ENCODE measurements at places on chromosomes 6 and 20.
A peak's percentile ranks its signal among the peaks of the same experiment; 100 is the strongest.

DNA sequence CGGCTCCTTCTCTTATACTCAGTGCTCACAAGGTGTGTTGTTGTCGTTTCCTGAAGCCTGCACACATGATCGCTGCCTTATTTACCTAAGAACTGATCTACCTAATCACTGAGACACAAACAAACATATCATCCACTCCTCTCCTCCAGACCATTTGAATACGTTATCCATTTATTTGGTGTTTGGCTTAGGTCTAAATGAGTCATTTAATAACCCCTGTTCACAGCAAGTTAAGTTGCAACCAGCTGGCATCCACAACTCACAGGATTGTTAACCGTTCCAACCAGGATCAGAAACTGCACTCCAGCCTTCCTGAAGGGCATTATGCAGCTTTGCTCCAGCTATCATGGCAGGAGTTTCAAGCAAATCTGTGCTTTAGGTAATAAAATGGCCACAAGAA, 511.1 kb upstream of the MAP3K7 start:
- DNase-seq, result no peak

DNA sequence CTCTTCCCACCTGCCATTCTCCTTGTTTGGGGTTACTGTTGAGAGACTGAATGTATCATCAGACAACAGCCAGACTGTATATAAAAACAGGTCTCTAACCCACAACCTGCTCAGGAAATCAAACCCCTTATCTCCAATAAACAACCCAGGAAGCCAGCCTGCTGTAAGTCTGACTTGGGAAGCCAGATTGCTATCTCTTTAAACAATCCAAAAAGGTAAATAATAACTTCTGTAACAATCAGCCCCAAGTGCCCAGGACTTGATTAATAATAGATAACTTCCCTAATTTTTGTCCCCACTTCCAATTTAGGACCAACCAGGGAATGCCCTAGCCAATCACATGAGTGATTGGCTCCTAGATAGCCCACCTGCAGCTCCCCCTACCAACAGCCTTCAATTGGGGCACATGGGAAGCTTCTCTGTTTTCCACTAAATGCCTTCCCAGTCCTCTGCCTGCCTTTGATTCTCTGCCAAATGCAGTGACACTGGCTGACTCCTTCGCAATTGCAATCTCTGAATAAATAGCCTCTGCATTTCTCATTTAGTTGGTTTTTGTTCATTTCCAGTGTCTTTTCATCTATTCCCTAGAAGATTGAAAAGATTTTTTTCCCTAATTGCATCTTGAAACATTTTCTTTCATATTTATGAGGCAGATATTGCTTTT, 117.1 kb upstream of the TAB2 start:
- DNase-seq, result no peak

GRCh38 chr6:73258721-73259120, 4.3 kb downstream of the KHDC1 start:
- DNase-seq, result no peak

GRCh38 chr6:48764286-48765044, 653.5 kb upstream of the PTCHD4 start:
- no peak for DNase-seq

- no peak for DNase-seq
Observed at GRCh38 chr6:87671555-87672029, 30.4 kb downstream of the AKIRIN2 start.

DNA sequence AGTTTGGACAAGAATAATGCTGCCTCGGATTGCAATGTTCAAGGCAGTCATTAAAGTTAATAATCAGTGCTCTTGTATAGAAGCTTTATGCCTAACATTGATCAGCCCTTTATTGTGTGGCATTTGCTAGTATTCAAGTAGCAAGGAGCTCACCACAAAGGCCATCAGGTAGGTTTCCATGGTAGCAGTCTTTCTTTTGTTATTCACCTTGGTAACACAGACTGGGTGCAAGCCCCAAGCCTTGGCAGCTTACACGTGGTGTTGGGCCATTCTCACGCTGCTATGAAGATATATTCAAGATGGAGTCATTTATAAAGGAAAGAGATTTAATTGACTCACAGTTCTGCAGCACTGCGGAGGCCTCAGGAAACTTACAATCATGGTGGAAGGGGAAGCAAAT, 149.3 kb downstream of the ADAT2 start:
- no peak for DNase-seq

- no peak for DNase-seq
Observed at GRCh38 chr6:56148488-56149186, 98.7 kb downstream of the COL21A1 start.

- DNase-seq, result no peak
Observed at GRCh38 chr6:145808239-145808638, 6.4 kb downstream of the FBXO30 start.

DNA sequence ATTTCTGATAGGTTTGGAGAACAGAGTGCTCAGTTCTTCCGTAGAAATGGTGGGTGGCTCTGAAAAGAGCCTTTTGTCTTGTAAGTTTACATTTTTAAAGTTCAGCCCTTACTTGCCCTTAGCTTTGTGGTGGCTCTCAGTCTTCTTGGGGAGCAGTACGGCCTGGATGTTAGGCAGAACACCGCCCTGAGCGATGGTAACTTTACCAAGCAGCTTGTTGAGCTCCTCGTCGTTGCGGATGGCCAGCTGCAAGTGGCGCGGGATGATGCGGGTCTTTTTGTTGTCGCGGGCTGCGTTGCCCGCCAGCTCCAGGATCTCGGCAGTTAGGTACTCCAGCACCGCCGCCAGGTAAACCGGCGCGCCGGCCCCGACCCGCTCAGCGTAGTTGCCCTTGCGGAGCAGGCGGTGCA, 19.5 kb downstream of the OR2B2 start:
- no peak for DNase-seq

- peak; percentile 31 for DNase-seq
Observed at GRCh38 chr6:136365776-136366354, 76.2 kb upstream of the BCLAF1 start.

- DNase-seq, result no peak
Observed at GRCh38 chr6:137830511-137830911, 36.5 kb upstream of the TNFAIP3 start.

- no peak for DNase-seq
Observed at GRCh38 chr6:168200571-168201134, 118.9 kb downstream of the DACT2 start.

- no peak for DNase-seq
Observed at GRCh38 chr6:42239333-42239732, 21.7 kb upstream of the MRPS10 start.

DNA sequence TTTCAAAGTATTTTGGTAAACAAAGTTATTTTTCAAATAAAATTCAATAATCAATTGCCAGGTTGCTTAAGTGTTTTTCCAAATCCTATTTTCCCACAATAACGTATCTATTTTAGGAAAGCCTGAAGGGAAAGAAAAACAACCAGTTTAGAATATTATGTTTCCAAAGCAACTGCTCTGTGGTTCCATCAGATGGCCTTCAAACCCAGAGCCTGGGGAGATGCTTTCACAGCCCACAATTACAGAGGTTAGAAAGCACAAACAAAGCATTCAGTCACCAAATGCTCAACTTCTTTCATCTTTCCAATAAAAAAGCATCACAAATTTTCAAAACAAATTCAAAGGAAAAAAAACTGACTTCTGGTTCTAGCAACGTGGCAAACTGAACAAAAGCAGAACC, 66.0 kb downstream of the ELOVL5 start:
- DNase-seq, result no peak

GRCh38 chr20:25005661-25006060, 13.1 kb upstream of the APMAP start:
- DNase-seq, result no peak

DNA sequence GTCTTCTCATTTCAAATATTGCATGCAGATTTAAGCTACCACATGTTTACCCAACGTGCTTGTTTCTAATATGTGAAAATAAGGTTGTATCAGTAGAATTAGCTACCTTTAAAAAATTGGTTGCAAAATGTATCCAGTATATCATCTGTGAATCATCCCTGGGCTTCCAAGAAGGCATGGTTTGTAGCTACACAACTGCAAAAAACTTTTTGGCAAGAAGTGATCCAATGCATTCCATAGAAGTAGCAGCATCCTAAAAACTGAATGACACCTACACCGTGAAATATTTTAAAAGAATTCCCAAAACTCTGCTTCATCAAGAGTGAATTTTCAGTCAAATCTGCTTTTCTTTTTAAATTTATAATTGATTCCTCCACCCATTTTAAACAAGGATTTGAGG, 89.1 kb downstream of the AIG1 start:
- no peak for DNase-seq

- DNase-seq, result no peak
Observed at GRCh38 chr6:113558966-113559365, 298.2 kb upstream of the MARCKS start.

GRCh38 chr6:6362056-6362840, 41.8 kb upstream of the F13A1 start:
- no peak for DNase-seq

DNA sequence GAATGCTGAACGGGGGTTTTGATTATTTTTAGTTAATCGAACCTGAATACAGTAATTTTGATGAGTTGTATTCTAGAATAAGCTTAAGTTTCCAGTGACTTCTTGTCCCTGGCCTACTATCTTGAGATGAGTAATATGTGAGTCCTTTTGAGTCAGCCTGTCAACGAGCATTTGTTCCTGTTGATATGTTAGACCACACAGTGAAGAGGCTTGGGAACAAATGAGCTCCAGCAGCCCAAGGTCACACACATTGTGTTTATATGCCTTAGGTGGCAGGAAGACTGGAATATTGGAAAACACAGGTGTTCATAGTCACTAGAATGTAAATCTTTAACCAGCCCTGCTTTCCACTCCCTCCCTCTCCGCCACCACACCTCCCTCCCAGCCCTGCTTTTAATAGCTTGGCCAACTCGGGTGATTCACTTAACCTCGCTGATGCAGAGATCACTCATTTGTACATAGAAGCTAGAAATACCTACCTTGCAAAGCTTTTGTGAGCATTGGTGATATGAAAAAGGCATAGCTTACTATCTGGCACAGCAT, 9.1 kb downstream of the SMPDL3A start:
- DNase-seq, result peak; percentile 85

- no peak for DNase-seq
Observed at GRCh38 chr20:37706298-37706697, 12.5 kb downstream of the CTNNBL1 start.

DNA sequence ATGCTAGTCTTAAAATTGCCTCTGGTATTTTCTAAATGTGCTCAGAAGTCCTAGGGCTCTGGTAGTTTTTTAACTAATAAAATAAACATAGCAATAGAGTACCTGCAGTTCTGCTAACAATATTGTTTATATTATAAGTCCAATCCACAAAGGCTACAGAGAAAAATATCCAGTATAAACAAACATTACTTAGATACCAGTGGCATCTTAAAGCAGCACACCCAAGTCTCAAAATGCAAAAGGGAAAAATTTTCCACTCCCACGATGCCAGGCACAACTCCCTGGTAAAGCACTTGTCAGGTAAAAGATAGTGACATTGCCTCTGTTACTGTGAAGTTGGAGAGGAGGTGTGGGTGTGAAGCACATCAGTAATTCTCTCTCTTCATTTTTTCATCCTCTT, 123.3 kb downstream of the OGFRL1 start:
- DNase-seq, result no peak

GRCh38 chr6:142235272-142235671, 66.5 kb upstream of the ADGRG6 start:
- no peak for DNase-seq

DNA sequence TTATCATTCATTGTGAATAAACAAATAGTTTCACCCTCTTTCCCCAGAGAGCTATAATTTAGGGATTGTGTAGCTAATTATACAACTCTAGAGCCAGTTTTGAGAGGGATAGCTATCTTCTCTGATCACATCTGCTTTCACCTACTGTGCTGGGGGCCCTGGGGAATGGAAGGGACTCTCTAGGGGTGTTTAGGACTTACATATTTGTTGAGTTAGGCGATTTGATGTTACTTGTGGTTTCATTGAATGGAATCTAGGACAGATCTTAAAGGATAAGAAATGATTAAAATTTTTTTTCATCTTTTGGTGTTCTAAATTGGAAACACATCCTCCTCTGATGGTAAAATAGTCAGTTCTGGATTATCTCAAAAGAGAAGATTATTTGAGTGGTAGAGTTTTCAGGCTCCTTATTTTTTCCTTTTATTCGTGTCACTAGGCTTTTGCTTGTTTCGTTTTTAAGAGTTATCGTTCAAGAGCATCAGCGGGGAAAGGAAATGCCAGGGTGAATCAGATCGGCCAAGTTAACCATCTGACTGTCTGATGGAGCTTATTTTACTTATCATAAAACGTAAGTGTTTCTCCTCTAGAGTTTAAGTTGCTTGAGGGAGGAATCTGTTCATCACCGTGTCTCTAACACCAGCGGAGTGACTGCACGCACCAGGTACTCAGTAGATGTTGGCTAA, 236.7 kb downstream of the FARS2 start:
- DNase-seq, result no peak

DNA sequence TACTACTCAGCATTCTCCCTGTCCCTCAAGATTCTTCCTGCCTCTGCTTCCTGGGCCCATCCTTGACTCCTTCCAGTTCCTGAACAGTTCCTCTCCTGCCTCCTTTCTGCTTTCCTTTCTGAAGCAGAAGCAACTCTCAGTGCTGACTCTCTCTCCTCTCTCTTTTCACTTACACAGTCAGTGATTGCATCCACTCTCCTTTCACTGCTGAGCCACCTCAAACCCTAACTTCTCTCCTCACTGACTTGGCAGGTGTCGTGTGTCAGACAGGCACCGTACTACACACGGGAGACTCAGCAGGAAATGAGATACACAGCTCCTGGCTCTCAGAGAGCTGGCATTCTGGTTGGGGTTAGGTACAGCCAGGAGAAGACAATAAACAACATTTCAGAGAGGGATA, 5.6 kb downstream of the ABHD16A start:
- no peak for DNase-seq

DNA sequence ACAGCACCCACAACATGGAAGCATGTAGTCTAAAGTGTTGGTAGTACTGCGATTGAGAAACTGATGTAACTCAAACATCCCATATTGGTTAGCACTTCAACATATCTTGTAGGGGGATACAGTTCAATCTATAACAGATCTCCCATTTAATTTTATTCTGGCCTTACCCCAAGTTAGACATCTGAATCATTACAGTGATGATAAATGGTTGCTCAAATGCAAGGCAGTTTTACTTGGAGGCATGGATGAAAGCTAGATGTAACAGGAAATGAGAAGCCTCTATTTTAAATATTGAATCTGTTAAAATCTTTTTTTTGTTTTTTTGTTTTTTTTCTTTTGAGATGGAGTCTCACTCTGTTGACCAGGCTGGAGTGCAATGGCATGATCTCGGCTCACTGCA, 44.2 kb upstream of the FAM50B start:
- DNase-seq, result no peak

DNA sequence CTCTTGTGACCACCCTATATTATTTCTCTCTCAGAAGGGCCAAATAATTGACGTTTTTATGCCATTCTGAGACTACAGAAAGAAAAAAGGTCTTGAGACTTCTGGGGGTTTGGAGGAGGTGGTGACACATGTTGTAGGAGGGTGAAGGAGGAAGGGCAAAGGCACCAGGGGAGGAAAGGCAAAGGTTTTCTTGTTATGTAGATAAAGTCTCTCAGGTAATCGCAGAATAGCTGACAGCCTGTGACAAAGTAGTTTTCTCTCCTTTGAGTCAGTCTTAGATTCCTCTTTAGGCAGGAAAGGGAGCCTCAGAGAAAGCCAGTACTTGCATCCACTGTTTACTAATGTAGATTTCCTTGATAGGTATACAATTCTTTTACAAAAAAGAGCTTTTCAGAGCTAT, 23.6 kb downstream of the OR2B2 start:
- no peak for DNase-seq

- DNase-seq, result no peak
Observed at GRCh38 chr6:83183082-83183828, 9.8 kb downstream of the PGM3 start.

GRCh38 chr6:169911264-169912263, 160.1 kb downstream of the ERMARD start:
- DNase-seq, result no peak

Measured in mucosa of gallbladder (tissue), 1 donor.